ENCODE measurements at places on chromosomes 4 and X.

- no peak for DNase-seq
Measured at GRCh38 chr4:146646593-146647325, 8.1 kb downstream of the POU4F2 start.

DNA sequence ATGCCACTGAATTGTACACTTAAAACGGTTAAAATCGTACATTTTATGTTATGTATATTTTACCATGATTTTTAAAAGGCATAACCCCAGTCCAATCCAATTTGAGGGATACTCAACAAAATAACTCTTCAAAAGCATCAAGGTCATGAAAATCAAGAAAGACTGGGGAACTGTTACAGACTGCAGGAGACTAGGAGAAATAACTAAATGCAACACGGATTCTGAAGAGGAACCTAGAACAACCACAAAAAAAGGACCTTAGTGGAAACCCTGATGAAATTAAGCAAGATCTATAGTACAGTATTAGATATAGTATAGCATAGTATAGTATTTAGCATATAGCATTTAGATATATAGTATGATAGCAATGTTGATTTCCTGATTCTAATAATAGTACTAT is 26.8 kb downstream of the SH3KBP1 start:
- no peak for DNase-seq

DNA sequence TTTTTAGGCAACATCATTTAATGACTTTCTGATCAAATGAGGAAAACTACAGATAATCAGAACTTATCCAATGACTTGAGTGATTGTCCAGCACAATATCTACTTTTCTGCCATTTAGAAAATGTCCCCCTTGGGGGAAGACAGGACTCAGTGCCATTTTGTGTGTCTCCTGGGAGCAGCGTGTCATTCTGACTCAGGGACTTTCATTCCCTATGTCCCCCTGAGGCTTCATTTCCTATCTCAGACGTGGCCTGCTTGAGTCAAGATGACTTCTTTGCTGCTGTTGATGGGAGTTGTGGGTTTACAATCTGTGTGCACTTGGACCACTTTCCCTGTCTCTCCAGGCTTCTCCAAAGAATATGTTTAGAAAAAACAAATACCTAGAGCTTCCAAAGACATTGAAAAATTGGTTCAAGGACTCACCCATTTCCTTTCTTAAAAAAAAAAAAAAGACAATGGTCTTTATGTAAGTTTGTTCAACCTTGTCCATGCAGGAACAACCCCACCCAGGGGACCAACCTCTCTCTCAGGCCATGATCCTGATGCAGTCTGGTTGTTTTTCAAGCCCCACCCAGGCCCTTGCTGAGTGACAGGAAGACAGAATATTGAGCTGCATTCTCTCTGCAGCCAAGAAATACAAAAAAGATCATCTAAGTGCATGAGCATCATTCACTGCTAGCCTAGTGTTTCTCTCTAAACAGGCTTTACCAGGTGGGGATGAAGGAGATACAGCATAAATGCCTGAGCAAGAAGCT is 34.3 kb upstream of the TMEM154 start:
- DNase-seq: no peak

DNA sequence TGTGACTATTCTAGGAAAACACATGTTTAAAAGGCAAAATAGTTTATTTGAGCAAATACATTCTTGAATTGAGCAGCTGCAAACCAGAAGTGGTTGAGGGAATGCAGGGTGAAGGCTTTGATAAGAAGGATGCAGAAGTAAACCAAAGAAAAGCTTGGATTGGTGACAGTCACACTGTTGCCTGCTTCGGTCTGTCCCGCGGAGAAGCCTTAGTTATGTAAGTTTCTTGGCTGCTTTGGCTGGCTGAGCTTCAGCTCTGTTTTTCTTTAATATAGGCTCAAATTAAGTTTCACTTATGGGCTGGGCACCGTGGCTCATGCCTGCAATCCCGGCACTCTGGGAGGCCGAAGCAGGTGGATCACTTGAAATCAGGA is 67.6 kb downstream of the FAM53A start:
- no peak for DNase-seq

DNA sequence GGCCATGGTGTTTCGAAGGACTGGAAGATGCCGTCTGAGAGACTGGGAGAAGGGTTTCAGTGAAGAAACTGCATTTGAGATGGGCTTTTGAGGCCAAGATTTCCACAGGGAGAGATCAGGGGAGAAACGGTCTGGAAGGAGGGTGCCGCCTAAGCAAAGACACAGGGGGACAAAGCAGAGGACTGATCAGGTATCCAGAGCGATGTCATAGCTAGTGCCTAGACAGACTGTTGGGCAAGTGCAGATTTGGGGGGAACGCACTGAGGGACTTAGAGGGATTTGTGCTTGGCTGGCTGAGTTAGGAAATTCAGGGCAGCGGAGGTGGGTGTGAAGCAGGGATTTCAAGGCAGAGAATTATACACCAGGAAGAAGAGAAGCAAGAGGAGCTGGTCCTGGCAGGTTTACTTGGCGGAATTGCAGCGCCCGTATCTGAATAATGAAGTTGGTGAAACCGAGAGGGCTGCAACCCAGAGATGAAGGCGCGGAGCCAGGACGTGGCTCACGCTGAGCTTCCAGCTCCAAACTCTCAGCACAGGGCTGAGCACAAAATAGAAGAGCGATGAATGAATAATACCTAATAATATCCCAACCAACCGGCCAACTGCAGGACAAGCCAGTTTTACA is 106.9 kb downstream of the MAML3 start:
- DNase-seq: no peak

DNA sequence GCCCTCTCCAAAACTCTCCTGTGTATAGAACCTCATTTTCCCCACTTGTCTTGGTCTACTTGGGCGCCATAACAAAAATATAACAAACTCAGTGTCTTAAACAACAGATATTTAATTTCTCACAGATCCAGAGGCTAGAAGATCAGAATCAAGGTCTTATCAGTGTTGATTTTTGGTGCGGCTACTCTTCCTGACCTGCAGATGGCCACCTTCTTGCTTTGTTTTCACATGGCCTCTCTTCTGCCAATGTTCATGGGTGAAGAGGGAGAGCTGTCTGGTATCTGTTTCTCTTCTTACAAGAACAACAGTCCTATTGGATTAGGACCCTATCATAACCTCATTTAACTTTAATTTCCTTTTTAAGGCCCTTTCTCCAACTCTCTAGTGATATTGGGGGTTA is 177.3 kb downstream of the PABPC4L start:
- no peak for DNase-seq

DNA sequence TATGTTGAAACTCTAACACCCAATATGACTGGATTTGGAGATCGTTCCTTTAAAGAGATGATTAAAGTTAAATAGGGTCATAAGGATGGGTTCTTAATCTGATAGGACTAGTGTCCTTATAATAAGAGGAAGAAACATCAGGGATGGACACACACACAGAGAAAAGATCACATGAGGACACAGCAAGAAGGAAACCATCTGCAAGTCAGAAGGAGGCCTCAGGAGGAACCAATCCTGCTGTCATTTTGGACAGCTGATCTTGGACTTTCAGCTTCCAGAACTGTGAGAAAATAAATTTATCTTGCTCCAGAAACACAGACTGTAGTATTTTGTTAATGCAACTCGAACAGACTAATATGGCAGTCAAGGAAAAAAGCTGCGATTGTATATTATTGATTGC is 631.5 kb downstream of the PCDH7 start:
- no peak for DNase-seq

All from GM13976 (cell line).